Tongue (tissue), 3 donors: ENCODE measurements at places on chromosomes 13 and 19.

DNA sequence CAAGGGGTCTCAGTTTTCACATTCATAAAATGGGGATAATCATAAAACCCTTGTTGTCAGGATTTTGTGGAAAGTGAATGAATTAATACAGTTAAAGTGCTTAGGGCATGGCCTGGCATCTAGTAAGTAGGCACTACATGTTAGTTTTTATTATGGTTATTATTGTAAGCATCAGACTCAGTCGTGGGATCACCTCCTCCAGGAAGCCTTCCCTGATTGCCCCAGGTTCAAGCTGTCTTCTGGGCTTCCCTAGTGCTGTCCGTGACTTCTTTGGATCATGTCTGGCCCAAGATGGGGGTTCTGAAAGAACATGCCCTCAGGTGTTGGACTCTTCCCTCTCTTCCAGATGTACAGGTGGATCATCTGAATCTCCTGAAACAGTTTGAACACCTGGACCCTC is 10.7 kb downstream of the NUCB1 start:
- no peak for DNase-seq

GRCh38 chr19:48475369-48476068 is 6.3 kb downstream of the CYTH2 start:
- no peak for DNase-seq

GRCh38 chr19:49880162-49880869 is 2.8 kb downstream of the TBC1D17 start:
- DNase-seq, result no peak

GRCh38 chr13:66875264-66875663 is 354.9 kb downstream of the PCDH9 start:
- DNase-seq, result no peak

- DNase-seq, result peak; percentile 71
Measured at GRCh38 chr19:3932931-3933810, at the start of gene NMRK2. NMRK2 (plus strand) TSS chr19:3933069; CDS start chr19:3933672, 603 bp downstream.

DNA sequence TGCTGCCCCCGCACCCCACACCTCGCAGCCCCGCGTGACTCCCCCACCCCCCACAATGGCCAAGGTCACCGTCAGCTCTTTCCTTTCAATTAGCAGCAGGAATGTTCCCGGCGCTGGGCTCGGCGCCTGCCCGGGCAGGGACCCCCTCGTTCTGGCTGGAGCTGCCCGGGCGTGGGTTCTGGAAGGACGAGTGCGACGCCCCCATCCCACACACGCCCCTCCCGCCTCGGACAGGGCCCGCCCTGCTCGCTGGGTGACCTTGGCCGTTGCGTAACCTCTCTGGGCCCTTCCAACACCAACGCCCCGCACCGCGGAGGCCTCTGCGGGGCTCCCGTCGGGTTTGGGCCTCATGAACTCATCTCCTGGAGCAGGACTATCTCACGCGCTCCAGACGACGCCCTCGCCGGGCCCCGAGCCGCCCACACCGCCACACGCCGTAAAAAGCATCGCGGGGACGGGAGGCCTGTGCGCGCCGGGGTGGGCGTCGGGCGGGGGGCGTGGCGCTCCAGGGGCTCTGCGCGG is 10.3 kb downstream of the PALM start:
- DNase-seq, result peak; percentile 60

GRCh38 chr13:109764470-109765291 is 21.7 kb downstream of the IRS2 start:
- DNase-seq, result no peak

- DNase-seq, result no peak
Measured at GRCh38 chr19:18156268-18156667, 3.3 kb downstream of the PIK3R2 start.

GRCh38 chr13:46721054-46721453 is 75.9 kb downstream of the ESD start:
- peak; percentile 79 for DNase-seq

DNA sequence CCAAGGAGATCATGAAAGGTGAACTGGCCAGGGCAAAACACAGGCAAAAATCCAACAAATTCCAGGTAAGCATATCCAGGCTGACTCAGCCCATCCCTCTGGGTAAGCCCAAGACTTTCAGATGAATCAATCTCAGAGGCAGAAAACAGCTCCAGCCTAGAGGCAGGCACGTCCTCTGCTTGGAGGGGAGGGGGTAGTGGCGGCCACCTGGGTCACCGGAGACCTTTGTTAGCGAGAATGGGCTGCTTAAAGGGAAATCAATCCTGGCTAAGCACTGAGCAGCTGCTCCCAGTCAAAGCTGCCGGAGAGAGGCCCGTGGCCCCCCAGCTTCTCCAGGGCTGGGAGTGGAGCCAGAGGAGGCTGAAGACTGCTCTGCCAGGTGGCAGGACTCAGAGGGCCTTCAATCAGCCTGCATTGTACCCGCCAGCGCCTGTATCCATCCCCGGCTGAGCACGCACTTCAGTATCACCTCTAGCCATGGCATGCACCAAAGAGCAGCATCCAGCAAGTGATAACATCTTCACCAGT is 48.2 kb downstream of the PIN1 start:
- DNase-seq, result peak; percentile 92
